Stimulated activated CD4-positive, alpha-beta T cell treated with anti-CD3 and anti-CD28 coated beads, Interleukin-15, amount 100 ng/mL, for 48 hours (primary cell): ENCODE measurements at places on chromosomes 2 and 18.

DNA sequence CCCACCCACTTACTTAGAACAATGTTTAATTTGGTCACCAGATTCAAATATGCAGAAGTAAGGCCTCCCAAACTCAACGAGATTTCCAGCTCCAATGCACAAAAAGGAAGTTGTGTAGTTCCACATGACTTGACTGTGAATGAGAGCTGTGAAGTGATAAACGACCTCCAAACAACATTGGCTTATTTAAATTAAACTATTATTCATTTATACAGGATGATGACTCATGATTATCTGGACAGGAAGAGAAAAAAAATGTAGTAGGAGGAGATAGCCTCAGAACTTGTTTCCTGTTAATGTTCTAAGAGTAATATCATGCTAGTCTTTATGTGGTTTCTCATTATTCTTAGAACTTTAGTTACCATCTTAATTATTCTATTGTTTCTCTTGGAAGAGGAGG lies 237.3 kb downstream of the C1D start:
- no peak for DNase-seq

GRCh38 chr2:222844323-222844722 lies 16.5 kb upstream of the ACSL3 start:
- DNase-seq = no peak

- DNase-seq = no peak
Observed at GRCh38 chr18:36912887-36913286, 84.0 kb downstream of the KIAA1328 start.

GRCh38 chr2:189516546-189516945 lies 64.0 kb downstream of the SLC40A1 start:
- DNase-seq = no peak

DNA sequence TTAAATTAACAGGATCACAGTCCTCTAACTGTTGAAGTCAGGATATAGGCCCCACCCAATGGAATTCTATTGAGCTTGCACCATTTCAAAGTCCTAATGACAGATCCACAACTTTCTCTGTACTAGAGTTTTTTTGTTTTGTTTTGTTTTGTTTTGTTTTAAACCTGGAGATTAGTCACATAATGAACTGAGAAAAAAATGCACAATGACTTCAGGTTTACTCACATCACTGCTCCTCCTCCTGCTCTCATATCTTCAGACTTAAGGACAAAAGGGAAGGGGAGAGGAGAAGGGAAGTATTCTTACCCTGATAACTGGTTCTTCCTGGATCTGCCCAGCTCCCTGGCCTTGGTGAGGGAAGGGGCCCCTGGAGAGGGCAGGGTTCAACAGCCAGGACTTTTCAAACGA lies 208.2 kb upstream of the EPHA4 start:
- DNase-seq = no peak

DNA sequence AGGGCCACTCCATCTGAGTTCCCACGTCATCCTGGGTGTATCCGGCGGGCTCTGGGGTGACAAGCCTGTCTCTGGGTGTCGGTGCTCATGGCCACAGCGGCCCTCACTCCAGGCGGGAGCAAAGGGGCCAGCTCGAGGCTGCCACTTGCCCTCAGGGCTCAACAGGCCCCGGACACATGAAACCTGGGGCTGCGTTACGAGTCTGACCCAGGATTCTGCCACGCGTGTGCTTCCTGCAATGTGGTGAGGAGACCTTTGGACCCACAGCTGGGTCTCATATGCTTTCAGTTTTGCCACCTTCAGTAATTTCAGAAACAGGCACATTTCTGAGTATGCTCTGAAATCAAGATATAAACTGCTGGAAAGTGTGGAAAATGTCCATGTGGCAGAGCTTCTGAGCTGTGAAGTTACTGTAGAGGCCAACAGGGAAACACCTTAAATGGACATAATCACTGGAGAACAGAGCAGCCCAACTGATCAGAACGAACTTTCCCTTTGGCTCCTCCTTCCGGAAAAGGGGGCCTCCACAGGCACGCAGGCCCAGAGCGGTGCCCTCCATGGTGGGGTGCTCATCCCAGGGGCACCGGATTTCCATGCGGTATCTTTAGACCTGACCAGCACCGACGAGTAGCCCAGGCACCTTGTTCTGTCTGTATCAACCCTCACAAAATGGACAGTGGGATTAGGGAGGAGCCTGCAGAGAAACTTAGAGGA lies 14.1 kb downstream of the PER2 start:
- no peak for DNase-seq

GRCh38 chr2:75538521-75539490 lies 21.9 kb downstream of the EVA1A start:
- DNase-seq = no peak

DNA sequence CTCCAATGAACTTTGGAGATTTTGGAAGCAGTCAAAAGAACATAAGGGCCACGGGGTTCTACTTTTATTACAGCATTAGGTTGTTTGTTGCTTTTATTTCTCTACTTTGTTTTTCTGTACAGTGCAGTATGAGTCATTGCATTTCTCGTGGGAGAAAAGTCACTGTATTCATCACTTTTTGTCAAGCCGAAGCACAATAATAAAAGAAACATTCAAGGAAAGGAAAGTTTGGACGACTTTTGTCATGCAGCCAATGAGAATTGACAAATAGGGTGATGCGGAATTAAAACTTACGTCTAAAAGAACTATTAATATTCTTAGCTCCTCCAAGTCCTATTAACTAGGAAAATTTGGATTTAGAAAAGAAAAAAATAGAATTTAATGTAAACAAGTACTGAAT lies 209.9 kb downstream of the TMEM182 start:
- no peak for DNase-seq

- DNase-seq = no peak
Observed at GRCh38 chr18:67692811-67693210, 176.3 kb upstream of the DSEL start.

DNA sequence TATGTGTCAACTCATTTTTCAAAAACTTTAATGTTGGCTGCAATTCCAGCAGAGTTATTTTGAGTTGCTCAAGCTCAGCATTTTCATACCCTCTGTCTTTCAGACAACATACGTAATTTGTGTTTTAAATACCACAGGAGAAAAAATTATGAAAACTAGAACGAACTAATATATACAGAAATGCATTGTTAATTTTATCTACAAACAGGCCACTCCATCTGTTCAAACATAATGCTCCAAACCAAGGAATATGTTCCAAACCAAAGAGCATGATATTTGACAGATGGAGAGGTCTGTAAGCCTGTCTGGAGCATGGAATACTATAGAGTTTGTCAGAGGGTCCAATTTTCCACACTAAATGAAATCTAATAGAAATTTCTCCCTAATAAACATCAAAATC lies 536.2 kb upstream of the FSIP2 start:
- no peak for DNase-seq

DNA sequence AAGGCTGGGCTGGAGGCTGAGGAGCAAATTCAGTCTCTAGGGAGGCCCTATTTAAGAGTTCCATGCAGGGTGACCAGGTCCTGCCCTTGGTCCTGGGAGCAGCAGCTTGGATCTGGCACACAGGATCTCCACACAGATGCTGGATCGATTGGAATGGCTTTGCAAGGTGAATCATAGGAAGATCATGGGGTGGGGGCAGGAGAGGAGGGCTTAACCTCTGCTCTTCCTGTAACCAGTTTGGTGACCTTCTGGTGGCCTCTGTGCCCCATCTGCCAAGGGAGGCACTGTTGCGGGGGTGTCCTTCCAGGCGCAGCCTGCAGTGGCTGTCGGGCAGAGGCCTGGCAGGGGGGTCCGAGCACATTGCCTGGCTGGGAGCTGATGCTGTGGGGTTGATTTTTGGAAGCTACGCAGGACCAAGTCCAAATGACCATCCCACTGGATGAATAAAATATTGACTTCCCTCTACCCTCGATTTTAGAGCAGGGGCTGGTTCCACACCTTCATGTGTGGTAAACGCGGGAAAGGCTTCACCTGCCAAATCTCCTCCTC lies 79.7 kb downstream of the EDAR start:
- no peak for DNase-seq

GRCh38 chr2:68303033-68303901 lies 16.5 kb downstream of the CNRIP1 start:
- DNase-seq = no peak

DNA sequence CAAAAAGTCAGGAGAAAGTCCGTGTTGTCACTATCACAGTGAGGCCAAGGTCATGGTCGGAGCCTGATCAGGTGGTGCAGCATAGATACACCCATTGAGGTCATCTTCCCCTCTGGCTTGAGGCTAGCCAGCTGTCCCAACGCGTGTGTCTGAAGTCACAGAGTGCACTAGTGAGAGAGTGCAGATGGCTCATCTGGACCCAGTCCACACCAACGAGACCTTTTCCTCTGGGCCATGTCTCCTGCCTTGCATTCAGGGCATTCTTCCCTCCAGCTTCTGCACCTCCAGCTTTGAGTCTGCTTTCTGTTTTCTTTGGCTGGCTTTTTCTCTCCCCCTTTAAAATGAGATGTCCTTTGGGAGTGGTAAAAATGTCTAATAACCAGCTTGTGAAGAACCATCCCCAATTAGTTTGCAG lies 146.9 kb downstream of the TDRD15 start:
- DNase-seq = no peak

DNA sequence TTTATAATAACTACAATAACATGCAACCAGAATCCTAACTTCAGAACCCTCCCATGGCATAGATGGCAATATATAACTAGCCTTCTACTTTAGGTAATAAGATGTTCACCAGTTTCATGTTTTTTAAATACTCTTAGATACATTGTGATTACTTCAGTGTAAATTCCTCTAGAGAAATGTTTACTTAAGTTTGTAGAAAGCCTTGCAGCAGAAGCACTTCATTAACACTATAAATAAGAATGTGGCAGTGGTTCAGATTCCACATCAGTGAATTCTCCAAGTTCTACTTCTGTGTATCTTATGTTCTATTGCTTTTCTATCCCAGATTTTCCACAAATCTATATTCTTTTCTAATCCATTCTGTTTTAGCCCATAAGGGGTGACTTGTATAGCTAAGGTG lies 1.2 kb upstream of the RAD51AP2 start:
- DNase-seq = no peak

GRCh38 chr18:28650860-28651259 lies 473.9 kb upstream of the CDH2 start:
- DNase-seq = no peak

DNA sequence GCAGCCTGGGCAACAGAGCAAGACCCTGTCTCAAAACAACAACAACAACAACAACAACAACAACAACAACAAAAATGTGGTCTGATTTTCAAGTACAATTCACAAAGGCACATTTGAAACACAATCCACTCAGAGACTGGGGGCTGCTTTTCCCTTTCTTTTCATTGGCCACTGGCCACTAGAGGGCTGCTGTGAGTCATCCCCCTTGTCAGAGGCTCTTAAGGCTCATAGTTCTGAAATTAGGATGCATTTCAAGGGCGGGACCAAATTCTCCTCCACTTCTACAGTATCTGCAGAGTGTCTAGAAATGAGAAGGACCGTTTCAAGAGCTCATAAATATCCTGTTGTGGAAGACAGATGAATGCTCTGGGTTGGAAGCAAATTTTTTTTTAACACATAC lies 285.4 kb downstream of the NRXN1 start:
- DNase-seq = no peak

GRCh38 chr2:11254100-11254536 lies 90.3 kb downstream of the ROCK2 start:
- no peak for DNase-seq

- no peak for DNase-seq
Observed at GRCh38 chr2:238988752-238989151, 140.9 kb downstream of the TWIST2 start.

- no peak for DNase-seq
Observed at GRCh38 chr18:50454387-50454988, 79.6 kb downstream of the SKA1 start.

GRCh38 chr2:214839464-214839863 lies 30.0 kb upstream of the BARD1 start:
- DNase-seq = no peak
